ENCODE measurements at places on chromosomes 3 and 15.

- DNase-seq, result no peak
Measured at GRCh38 chr3:149005416-149005815, 14.1 kb downstream of the GYG1 start.

GRCh38 chr15:46450810-46451182 lies 816.0 kb downstream of the SQOR start:
- DNase-seq, result no peak

- DNase-seq, result no peak
Measured at GRCh38 chr3:9007928-9008327, 44.7 kb upstream of the RAD18 start.

GRCh38 chr3:123349201-123349535 lies 99.7 kb downstream of the ADCY5 start:
- no peak for DNase-seq

- DNase-seq, result peak; percentile 46
Measured at GRCh38 chr15:66851311-66852063, 149.5 kb downstream of the SMAD6 start.

DNA sequence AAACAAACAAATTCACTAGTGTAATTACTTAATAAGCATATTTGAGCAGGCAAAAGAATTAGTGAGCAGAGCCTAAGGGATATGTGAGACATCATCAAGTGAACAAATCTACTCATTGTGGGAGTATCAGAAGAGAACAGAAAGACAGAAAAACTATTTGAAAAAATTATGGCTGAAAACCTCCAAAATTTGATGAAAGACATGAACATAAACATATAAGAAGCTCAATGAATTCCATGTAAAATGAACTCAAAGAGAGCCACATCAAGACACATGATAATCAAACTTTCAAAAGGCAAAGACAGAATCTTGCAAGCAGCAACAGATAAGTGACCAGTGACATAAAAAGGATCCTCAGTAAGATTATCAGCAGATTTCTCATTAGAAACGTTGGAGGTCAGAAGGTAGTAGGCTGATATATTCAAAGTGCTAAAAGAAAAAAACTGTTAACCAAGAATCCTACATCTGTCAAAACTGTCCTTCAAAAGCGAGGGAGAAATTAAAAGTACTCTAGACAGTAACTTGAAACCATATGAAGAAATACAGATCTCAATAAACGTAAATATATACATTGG lies 83.0 kb upstream of the UBP1 start:
- no peak for DNase-seq

DNA sequence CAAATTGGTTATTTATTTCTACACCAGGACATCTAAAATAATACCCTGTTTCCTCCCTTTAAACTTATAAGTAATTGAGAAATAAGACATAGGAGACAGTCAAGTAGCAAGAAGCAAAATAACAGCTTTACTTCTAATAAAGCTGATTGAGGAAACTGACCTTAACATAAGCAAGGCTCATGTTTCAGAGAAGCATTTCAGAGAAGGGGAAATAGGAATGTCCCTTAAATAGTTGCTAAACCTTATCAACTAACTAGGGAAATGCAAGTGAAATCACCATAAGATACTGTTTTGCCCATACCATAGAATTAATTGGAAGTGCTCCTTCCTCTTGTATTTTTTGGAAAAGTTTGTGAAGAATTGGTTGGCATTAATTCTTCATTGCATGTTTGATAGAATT lies 84.9 kb downstream of the B3GALNT1 start:
- no peak for DNase-seq

- DNase-seq, result no peak
Measured at GRCh38 chr15:79702621-79703020, 194.2 kb downstream of the MTHFS start.

DNA sequence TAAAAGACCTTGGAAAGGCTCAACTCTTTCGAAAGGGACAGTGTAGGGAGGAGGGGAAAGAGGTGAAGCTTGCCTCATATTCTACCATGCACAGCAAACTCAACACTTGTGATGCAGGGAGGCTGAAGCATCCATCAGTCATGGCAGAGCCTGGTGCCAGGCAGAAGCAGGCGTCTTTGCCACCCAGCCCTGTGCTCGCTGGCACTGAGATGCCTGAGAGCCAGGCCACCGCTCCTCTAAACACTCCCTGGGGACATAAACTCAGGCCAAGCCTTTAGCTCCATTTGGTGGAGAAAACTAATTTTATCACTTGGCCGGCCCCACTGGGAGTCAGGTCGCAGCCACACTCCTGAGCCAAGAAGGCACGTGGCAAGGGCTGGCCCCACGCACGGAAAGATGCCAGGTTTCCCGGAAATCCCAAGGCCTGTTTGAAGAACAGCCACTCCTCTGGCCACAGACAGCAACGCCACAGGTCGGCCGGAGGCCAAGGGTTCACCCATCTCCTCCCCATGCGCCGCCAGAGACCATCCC lies 30.7 kb downstream of the XXYLT1 start:
- DNase-seq, result no peak

- DNase-seq, result peak; percentile 1
Measured at GRCh38 chr15:24955531-24955921, 739 bp downstream of the SNRPN start.

- no peak for DNase-seq
Measured at GRCh38 chr3:171086914-171087313, 60.4 kb upstream of the SLC2A2 start.

GRCh38 chr3:4805662-4806061 lies 173.6 kb upstream of the BHLHE40 start:
- no peak for DNase-seq

GRCh38 chr3:179723617-179724016 lies 70.8 kb downstream of the USP13 start:
- no peak for DNase-seq

All from activated T-helper 1 cell treated with Interleukin-2 at 50 U/mL for 16 hours (primary cell).